Amygdala (tissue), 56 donors: ENCODE measurements at places on chromosomes 3 and 15.

DNA sequence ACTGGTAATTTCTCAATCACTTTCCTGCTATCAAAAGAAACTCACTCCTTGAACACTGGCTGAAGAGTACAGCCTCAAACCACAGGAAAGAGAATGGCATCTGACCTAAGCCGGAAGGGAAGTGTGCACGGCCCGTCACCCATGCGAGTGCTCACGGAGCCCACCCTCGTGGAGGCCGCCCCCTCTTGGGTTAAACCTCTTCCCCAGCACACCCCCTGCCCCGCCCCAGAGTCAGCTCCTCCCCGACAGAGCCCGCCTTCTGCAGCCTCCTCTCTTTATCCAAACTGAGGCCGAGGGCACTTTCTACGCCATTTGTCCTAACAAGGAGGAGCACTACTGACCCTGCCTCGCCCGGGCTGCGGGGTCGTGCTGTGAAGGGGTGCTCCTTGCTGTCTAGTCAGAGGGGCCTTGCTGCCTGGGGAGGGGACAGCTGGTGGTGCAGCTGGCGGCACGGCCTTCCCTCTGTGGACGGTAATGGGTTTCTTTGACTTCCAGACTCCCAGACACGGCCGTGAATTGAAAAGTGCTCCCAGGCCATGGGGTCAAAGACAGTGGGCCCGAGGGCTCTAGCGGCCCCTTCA lies 137.7 kb downstream of the NSMCE3 start:
- no peak for DNase-seq

- DNase-seq, result no peak
Observed at GRCh38 chr3:157238457-157238856, 78.5 kb upstream of the CCNL1 start.

DNA sequence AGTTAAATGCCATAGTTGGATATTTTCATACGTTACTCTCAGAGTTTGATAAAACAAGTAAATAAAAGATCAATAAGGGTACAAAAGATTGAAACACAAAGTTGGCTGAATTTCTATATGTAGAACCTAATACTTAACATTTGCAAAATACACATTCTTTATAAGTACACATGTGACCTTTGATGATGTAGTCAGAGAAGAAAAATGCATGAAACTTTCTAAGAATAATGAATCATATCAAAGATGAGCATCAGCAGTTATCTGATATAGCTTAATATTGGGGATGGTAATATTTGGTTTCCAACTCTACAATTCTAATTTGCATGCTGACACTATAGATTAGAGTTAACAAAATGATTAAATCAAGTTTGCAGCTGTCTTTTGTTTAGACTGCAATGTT lies 188.0 kb upstream of the TGFBR2 start:
- no peak for DNase-seq

DNA sequence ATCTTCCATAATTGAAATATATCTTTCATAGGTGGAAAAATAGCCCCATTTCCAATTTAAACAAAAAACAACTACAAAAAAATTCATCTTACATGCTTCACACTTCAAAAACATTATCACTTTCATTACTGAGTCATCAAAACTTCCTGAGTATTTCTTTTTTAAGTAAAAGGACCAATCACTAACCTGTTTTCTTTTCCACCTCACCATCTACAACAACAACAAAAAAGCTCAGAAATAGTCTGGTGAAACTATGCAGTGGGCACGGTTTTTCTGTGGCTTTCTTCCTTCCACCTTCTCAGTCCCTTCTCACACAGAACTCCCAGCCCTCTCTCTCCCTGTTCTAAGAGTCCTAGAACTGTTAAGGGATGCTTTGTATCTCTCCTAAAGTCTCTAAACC lies 20.3 kb upstream of the TNIK start:
- no peak for DNase-seq

DNA sequence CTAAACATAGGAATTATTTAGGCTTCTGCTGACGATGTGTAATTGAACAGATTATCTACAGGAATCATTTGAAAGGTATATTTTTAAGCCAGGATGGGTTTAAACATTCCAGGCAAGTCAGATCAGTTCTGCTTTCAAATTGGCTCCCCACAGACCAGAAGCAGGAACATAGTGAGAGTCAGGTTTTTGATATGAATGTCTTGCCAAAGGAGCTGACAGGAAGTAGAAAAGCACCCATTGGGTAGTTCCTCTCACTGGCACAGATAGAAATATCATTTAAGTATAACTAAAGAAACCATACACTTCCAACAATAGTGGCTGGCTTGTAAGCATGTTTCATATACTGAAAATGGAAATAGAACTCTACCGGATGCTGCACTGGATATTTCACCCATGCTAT lies 95.2 kb downstream of the CLDN1 start:
- DNase-seq, result no peak

- no peak for DNase-seq
Observed at GRCh38 chr3:25043177-25043576, 384.9 kb upstream of the RARB start.

GRCh38 chr3:182220471-182220870 lies 508.7 kb downstream of the SOX2 start:
- no peak for DNase-seq

GRCh38 chr3:28637742-28638141 lies 289.1 kb upstream of the AZI2 start:
- no peak for DNase-seq

DNA sequence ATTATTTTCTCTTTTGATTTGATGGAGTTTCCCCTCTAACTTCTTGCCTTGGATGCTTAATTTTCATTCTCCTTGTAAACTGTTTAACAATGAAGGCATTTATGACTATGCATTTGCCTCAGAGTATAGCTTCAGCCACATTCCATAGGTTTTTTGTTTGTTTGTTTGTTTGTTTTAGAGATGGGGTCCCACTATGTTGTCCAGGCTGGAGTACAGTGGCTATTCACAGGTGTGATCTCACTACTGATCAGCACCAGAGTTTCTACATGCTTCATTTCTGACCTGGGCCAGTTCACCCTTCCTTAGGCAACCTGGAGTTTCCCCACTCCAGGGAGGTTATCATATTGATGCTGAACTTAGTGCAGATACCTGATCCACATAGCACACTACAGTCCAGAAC lies 4.1 kb downstream of the SECISBP2L start:
- DNase-seq, result no peak

GRCh38 chr3:20916951-20917606 lies 731.1 kb upstream of the SGO1 start:
- DNase-seq, result no peak

DNA sequence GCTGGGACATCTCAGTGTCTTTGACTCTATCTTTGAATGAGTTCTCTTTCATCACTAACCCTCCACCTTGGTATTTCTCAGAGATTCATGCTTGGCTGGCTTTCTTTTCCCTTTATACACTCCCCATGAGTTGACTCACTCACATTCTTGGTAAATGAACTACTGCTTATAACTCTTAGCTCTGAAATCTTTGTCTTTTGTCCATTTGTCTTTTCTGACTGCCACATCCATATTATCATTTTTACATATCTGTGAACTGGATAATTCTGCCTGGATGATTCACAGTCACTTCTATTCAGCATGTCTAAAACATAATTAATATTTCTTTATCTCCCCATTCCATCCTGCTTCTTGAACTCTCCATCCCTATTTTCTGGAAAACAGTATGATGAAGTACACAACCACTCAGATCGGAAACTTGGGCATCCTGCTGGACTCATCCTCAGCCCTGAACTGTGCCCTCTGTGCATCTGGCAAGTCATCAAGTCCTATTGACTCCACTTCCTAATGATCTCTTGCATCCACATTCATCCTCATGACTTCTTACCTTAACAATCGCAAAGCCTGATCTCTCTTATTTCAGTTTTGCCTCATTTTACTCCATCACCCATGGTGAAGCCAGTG lies 66.9 kb downstream of the KCNAB1 start:
- DNase-seq, result no peak

DNA sequence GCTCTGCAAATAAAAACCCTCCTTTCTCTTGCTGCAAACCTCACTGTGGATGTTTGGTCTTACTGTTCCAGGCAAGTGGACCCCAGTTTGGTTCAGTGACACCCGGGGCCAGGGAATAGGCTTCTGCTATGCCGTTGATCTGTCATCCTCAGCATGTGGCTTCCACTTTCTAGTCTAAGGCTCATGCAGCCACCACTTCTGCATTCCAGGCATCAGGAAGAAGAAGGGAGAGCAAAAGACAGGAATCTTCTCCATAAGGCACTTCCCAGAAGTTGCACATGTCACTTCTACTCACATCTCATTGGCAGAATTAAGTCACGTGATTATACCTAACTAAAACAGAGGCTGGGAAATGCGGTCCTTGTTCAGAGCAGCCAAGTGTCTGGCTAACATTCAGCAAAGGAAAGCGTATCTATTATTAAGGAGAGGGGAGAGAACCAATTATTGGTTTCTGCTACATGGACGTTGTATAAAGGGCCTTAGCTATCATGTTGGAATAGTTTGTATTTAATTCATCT lies 173.6 kb upstream of the PFN2 start:
- DNase-seq, result no peak

GRCh38 chr15:35728219-35728940 lies 182.4 kb upstream of the DPH6 start:
- no peak for DNase-seq

DNA sequence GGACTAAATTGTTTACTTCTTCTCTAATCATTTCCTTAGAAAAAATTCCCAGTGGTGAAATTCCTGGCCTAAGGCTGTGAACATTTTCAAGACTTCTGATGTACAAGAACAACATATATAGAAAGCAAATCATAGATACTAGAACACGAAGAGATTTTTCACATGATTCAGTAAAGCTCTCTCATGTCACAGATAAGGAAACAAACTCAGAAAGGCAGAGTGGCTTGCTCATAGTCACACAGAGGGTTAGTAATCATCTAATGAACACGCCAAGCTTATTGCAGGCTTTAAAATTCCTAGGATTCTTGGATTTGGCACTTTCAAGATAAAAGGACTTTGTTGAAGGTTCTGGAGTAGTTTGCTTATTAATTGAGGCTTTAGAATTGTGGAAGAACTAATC lies 26.2 kb downstream of the CRTAP start:
- DNase-seq, result no peak

DNA sequence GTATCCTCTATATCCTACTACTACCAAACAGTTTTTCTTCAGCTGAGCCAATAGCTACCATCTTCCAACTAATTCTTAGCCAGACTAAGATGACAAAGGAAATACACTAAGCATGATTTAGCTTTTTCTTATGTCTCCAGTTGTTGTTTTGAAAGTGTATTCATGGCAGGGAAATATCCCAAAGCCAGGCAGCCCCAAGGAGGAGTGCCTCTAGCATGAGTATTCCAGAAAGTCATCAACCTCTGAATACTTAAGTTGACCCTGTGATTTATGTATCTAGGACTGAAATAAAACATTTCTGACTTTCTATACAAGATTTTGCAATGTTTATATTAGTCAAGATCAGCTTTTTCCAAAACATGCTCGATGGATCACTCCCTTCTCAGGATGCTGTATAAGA lies 449.1 kb downstream of the IL5RA start:
- DNase-seq, result no peak

DNA sequence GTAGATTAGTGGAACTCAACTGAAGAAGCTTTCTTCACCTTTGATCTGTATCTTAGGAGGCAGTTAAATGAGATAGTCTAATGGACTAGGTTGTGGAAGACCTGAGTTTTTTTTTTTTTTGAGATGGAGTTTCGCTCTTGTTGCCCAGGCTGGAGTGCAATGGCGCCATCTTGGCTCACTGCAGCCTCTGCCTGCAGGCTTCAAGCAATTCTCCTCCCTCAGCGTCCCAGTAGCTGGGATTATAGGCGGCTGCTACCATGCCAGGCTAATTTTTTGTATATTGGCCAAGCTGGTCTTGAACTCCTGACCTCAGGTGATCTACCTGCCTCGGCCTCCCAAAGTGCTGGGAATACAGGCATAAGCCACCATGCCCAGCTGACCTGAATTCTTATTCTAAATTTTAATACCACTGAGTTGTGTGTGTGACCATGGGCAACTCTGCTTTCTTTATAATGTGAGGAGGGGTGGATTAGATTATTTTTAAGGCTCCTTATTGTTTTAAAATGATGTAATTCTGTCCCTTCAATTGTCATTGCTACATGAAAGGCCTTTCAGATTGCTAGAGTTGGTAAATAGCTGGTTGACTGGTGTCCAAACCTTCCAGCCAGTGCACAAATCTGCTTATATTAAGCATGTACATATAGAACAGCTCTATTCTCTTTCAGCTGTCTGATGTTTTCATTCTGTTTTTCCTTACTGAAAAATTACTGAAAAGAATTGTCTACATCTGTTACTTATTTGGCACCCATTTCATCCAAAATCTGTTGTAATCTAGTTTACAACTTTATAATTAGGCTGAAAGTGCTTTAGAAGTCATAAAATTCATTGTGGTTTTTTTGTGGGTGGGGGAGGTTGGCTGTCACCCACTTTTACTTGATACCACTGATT lies 2.3 kb downstream of the LNP1 start:
- DNase-seq, result no peak

GRCh38 chr15:74322558-74323180 lies 44.8 kb downstream of the CYP11A1 start:
- DNase-seq, result peak; percentile 17

- DNase-seq, result no peak
Observed at GRCh38 chr15:80536231-80536630, 132.0 kb downstream of the ARNT2 start.

DNA sequence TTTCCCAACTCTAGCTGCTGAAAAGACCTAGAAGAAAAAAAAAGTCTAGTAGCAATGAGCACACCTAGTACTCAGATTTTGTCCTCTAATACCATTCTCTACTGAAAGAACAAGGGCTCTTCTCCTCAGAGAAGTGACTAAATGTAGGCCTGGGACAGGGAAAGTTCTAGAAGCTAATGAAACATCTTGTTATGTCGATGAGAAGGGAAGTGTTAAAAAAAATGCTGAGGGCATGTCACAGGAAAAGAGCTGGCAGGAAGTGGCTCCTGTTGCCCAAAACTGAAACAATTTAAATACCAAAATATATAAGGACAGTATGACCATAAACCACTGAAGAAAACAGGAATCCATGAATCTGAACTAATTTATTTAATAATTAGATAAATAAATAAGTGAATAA lies 581.4 kb upstream of the TBL1XR1 start:
- no peak for DNase-seq

DNA sequence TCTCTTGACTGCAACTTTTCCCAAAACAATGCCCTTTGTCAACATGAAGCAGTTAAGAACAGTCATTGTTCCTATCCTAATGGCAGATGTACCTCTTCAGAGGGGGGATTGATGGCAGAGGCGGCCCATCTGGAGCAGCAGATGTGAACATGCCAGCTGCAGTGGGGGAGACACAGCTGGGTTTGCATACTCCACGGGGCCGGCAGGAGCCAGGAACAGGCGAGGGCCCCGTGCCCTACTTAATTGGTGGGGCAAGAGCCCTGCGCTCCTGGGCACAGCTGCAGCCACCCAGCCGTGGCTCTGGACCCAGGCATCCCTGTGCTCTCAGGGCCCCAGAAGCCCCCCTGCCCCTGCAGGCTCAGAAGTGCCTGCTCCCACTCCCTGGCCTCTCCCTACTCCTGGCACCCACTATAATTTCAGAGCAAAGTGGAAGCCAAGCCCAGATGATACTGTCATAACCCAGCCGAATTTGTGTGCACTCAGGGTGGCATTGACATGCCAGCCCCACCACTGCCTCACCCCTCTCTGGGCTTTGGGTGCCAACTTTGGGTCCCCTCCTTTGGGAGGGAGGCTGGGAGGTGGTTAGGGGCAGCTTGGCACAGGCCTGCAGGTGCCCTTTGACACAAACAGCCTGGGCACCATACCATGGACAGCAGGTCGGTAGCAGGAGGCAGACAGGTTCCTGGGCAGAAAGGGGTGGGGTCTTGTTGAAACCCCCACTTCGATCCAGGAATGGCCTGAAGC lies 34.6 kb downstream of the ROPN1B start:
- no peak for DNase-seq

GRCh38 chr3:195591220-195591619 lies 7.5 kb upstream of the APOD start:
- DNase-seq, result no peak
